GM12892 (cell line): ENCODE measurements at places on chromosomes 2 and 18.

DNA sequence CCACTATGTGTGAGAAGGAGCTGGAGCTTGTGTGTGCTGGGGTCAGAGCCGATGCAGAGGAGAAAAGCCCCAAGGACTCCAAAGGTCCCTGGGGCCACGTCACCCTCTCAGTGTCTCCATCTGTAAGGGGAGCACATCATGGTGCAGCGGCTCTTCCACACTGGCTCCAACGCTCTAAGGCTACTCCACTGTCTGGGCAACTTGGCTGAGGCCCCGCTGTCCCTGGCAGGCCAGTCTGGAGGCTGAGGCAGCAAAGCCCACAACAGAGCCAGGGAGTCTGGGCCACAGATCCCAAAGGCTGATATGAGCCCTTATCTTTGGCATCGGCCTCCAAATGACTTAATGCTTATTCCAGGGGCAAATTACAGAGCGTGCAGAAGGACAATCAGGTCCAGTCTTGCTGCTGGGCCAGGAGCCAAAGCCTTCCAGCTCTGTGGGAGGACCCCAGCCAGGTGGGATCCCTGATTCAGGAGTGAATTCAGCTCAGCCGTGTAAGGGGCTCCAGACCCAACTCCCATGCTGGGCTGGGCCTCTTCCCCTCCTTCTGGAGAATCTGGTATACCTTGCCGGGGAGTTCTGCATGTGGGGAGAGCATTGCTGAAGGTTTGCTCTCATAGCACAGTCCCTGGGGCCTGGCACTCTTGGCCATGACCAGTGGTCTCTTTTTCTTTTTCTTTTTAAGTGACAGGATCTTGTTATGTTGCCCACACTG, 1.8 kb upstream of the DUSP2 start:
- no peak for DNase-seq

- DNase-seq = no peak
Measured at GRCh38 chr2:23359631-23360567, 25.1 kb upstream of the KLHL29 start.

DNA sequence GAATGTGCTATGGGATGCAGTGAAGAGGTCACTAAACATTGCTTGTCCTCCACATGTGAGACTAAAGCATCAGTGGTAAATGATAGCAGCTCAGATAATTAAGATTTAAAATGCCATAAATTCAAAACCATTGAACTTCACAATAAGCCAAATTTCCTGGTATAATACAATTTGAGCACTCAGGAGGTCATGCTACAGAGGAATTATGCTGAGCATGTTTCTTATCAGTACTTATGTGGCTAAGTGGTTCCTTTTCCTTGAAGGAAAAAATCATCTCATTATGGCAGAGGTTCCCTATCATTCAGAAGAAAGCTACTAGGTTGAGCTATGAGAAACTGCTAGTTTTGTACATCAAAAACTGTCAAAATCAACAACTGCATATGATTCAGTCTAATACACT, 156.6 kb downstream of the AGPS start:
- DNase-seq = no peak

DNA sequence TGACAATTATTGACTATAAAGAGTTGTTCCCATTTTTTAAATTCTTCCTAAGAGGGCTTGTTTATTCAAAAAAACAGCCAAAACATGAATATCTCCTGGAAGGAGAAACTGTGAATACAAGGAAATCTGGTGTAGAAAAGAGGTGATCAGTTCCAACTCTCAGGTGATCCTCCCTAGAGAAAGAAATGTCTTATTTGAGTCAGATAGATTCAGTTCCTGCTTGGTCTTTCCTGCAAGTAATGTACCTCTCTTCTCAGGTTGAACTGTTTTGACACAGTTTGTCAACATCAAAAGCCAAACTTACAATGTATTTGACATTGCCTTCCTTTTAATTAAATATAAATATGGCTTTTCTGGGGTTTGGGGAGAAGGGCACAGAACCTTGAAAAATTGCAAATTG, 567.4 kb downstream of the ARHGAP15 start:
- DNase-seq = no peak

DNA sequence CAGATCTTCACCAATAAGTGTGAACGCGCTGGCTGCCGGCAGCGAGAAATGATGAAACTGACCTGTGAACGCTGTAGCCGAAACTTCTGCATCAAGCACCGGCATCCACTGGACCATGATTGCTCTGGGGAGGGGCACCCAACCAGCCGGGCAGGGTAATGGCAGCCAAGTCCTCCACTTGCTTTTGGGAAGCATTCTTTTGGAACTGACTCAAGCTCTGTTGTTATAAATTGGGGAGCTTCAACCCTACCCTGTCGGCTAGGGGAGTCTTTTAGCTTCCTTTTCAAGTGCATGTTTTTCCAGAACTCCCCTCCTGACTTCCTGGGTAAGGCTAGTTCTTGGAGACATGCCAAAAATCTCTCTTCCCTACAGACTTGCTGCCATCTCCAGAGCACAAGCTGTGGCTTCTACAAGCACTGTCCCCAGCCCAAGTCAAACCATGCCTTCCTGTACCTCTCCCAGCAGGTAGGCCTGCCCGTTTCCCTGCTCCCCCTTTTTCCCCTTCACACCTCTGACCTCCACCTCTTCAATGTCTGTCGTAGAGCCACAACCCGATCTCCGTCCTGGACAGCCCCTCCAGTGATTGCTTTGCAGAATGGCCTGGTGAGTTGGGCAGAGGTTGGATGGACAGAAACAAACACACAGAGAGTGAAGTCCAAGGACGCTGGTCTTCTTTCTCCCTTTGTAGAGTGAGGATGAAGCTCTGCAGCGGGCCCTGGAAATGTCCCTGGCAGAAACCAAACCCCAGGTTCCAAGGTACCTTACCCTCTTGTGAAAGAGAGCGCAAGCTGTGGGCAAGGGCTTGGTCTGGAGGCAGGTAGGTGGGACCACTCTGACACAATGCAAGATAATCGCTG, 1.5 kb downstream of the ZFAND2B start:
- no peak for DNase-seq

GRCh38 chr2:134791616-134792015, 46.8 kb upstream of the ACMSD start:
- DNase-seq = no peak
